Mesothelial cell of epicardium (in vitro differentiated cells): ENCODE measurements at places on chromosomes 5 and 9.
A peak's percentile ranks its signal among the peaks of the same experiment; 100 is the strongest.

DNA sequence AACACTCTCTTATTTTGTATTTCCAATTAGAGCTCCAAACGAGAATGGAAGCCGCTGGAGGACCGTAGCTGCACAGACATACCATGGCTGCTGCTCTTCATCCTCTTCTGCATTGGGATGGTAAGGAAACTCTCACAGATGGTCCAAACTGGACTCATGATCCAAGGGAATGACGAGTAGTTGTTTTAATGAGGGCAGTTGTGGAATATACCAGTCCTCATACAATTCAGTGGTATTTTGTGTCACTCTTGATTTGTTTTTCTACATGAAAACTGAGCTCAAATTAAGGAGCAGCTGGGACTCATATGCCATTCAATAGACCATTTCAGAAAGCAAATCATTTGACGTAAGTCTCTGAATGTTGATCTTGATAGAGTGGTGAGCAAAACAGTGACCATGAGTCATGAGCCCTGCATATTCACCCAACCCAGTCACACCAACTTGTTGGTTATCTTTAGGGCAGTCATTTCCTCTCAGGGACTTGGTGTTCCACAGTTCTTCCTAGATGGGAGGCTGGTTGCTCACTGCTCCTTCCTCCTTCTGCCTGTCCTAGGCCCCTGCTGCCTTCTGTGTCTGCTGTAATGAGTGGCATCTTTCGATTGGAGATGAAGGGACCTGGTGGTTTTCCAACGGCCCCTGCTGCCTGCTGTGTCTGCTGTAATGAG lies 54.9 kb downstream of the SLC44A1 start:
- DNase-seq, result no peak

DNA sequence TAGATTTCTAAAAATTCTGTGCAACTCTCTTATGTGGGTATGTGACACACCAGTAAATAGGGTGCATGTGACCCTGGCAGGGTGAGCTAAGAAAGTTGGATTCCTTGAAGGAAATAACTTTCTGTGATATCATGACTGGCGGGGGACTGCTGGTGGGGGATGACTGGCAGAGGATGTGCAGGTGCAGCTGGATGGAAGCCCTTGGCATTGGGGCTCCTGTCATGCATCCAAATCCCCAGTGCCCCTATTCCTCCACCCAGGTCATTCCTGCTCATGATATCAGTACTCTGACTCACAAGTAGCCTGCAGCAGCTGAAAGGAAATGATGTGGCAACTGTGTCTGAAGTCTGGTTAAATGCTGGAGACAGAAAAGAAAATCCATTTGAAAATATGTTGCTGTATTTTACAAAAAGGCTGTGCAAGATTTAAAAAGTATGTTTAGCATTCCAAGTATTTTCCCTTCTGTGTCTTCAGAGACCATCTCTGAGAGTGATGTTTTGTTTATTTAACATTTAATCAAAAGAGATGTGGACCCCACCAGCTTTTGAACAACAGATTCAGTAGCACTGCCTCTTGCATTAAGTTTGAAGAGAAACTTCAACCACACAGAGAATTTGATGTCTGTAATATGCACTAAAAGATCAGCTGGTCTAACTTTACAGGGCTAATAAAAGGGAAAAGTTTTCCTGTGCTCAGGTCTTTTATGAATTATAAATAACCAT lies 17.9 kb upstream of the ZSWIM6 start:
- DNase-seq, result no peak

DNA sequence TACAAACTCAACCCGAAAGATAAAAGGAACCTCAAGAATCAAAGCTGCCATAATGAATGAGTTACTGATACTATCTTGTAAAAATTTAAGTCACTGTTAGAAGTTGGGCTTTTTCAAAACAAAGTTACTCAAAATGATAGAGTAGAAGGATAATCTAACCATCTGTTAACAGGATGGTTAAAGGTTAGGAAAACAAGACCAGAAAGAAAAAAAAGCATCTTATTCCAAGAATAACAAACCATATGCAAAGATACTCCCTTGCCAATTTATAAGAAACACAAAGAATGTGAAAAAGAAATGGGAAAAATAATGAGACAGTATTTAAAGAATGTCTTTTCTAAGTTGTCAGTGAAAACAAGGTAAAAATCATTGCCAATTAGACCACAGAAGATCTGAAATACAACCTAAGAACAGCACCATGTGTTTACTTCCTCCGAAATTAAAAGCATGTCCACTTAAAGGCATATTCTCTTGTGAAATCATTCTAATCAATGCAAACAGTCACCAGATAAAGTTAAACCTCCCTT lies 51.2 kb downstream of the STRBP start:
- DNase-seq, result no peak

DNA sequence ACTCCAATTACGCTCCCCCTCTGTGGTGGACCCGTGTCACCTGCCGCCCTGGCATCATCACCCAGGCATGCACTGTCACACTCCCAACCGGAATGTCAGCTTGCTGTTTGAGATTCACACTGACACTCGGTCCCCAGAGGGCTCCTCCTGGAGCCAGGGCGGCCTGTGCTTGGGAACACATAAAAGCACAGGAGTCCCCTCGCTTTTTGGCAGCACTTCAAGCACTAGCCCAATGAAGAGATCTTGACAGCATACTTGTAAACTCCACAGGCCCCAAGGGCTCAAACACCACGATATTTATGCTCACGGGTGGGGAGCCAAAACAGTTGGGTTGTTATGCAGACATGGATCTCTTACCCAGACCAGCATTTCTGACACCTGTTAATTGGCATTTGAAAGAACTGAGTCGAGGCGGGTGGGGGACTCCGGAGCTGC lies 90.8 kb upstream of the EGFLAM start:
- no peak for DNase-seq

GRCh38 chr5:116738239-116738614 lies 163.6 kb upstream of the SEMA6A start:
- DNase-seq, result no peak

GRCh38 chr9:36192196-36192595 lies 1.5 kb downstream of the CLTA start:
- DNase-seq, result no peak

DNA sequence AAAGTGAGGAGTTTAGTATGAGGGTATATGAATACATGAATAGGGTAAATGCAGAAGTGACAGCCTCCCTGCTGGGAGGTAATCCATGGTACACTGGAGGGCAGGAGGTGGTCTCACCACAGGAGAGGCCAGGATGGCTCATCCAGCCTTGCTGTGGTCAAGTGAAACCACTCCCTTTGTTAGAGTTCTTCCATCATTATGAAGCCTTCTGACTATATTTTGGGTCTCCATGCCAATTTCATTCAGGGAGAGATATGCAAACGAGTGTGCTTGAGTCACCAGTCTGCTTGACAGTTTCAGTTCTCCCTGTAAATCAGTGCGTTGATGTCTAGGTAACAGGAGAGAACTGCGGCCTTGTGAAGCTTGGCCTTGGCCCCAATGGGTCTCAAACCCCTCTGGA lies 16.4 kb downstream of the PPP3R2 start:
- DNase-seq, result no peak

- no peak for DNase-seq
Observed at GRCh38 chr9:3957306-3957705, 342.6 kb downstream of the GLIS3 start.

GRCh38 chr9:127330501-127330900 lies 65.9 kb downstream of the GARNL3 start:
- DNase-seq, result no peak

DNA sequence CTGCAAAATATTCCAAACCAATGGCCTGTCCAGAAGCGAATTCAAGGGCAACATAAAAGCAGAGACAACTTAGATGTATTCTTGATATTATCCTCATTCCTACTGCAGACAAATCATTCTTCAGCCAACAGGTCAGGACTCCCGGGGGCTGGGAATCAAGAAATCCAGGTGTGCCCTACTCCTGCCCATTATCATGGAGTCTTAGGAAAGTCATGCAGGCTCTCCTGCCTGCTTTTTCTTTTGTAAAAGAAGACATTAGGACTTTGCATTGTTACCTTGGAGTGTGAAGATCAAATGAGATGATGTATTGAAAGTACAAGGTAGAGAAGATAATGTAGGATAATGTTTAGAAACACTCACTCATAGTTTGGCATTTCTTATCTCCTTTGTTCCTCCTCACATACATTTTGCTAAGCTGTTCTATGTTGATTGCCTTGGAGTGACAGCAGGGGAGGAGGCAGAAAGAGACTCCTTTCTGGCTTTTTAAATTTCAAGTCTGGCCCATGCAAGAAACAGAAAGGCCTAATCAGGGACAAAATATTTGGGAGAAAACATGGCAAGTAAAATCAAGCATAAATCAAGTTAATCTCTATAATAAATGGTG lies 113.8 kb downstream of the SV2C start:
- DNase-seq, result no peak

- DNase-seq, result no peak
Observed at GRCh38 chr9:104748359-104749031, 1.0 kb downstream of the NIPSNAP3A start.

GRCh38 chr9:107239474-107239873 lies 43.6 kb upstream of the RAD23B start:
- DNase-seq, result no peak

GRCh38 chr9:76658510-76659231 lies 105.6 kb upstream of the PCA3 start:
- DNase-seq, result no peak

DNA sequence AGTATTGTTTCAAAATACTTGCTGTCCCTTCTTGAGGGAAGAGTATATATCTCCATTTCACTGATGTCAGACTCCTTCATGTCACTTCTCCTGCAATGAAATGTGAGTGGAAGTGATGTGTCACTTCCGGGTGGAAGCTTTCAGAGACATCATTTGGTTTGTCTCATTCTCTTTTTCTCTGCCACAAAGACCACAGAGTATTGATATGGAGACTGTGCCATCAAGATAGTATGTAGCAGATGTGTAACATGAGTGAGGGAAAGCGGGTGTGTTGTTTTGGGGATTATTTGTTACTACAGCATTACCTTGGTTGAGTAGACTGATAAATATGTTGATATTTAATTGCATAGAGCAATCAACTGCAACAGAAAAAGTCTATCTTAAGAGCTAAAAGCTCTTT lies 169.8 kb downstream of the FBXL7 start:
- no peak for DNase-seq

GRCh38 chr5:113331209-113331551 lies 103.6 kb downstream of the TSSK1B start:
- no peak for DNase-seq

GRCh38 chr5:73319036-73319435 lies 129.5 kb downstream of the FOXD1 start:
- DNase-seq, result no peak

- no peak for DNase-seq
Observed at GRCh38 chr5:11822598-11822997, 81.6 kb downstream of the CTNND2 start.

DNA sequence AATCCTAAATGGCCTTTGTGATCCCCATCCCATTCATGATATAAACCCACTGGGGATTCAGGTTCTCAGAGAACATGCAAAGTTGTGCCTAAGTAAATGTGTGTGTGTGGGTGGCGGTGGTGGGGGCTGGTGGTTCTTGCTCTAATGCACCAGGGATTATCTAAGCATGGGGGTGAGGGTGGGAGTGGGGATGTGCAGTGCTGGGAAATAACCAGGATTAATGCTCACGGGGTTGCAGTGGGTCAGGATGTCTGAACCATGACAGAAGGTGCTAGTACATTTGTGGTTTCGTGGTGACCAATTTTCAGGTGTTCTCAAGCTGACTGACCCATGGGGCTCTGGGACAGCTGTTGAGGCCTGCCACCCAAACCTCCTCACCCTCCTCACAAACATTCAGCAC lies 101.0 kb downstream of the ZNF608 start:
- DNase-seq, result no peak

- DNase-seq, result no peak
Observed at GRCh38 chr9:2957656-2958200, 113.8 kb upstream of the PUM3 start.

DNA sequence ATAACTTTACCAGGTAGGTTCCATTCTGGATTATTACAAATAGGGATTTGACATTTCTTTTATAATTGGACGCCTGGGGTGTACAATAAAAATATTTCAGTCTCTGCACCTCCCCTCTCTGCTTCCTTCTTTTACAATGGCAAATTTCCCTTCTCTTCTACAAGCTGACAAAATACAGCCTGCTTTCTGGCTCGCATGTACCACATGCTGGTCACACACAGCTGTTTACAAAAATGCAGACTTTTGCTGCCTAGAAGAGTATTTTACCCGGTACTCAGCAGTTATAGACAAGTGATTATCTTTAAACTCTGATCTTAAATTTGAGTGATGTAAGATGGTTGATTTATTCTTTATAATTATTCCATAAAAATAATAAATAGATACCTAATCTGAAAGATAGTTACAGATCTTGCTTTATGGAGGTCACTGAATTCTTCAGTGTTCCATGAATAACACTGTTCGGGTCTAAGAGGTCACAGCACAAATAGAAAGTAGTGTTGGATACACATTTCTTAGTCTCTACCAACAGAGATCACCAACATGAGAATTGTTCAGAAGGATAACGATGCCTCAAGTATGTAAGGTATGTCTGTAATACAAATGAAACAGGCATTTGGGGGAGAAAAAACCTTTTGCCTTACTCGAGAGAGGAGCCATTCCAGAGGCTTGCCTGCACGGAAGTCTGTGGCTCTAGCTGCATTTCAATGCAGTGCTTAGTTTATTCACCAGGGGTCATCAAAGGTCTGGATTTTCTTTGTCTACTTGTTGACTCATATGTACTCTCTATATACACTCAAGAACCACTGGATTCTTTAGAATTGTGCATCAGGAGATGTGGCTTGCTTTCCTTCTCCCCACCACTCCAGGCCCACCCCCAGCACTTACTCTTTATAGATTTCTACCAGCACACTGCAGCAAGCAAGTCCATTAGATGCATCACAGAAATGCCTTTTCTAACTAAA lies 206.6 kb upstream of the RFX3 start:
- no peak for DNase-seq

DNA sequence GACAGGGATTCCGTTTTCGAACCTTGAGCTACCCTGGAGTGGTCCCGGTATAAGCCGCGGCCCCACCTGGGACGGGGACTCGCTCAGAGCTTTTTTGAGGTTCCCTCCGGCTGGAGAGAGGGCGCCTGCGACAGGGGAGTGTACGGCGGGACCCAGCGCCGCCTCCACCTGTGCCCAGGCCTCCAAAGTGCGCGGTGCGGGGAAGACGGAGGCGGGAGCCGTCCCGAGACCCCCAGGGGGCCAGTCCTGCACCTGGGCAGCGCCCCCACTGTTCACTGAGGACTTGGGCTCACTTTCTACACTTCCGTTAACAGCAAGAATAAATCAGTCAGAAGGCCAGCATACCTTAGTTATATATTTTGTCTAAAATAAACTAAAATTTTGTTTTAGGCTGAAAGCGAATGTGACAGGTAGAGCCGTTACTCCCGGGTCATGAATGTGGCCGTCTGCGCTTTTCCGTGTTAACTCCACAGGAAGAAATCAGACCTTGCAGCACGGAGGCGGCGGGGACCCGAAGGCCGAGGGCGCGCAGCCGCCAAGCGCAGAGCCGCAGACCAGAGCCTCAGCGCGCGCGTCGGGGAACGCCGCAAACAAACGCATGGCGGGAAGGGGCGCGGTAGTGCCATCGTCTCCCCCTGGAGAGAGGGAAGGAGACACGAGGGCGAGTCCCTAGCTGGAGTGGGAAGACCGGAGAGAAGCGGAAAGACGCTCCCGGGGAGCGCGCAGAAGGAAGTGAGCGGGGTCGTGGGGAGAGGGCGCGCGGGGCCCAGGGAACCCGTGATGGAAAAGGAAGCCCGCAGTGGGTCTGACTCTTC lies 14.1 kb downstream of the TRIM7 start:
- peak; percentile 52 for DNase-seq

- DNase-seq, result no peak
Observed at GRCh38 chr5:172832383-172833315, 1.4 kb upstream of the ERGIC1 start.
